ENCODE measurements at places on chromosomes 6 and 20.

GRCh38 chr20:57834306-57835073, 124.7 kb upstream of the PMEPA1 start:
- DNase-seq = no peak

GRCh38 chr20:24795436-24795835, 153.6 kb upstream of the CST7 start:
- no peak for DNase-seq

GRCh38 chr20:53873230-53873604, 197.2 kb downstream of the BCAS1 start:
- no peak for DNase-seq

DNA sequence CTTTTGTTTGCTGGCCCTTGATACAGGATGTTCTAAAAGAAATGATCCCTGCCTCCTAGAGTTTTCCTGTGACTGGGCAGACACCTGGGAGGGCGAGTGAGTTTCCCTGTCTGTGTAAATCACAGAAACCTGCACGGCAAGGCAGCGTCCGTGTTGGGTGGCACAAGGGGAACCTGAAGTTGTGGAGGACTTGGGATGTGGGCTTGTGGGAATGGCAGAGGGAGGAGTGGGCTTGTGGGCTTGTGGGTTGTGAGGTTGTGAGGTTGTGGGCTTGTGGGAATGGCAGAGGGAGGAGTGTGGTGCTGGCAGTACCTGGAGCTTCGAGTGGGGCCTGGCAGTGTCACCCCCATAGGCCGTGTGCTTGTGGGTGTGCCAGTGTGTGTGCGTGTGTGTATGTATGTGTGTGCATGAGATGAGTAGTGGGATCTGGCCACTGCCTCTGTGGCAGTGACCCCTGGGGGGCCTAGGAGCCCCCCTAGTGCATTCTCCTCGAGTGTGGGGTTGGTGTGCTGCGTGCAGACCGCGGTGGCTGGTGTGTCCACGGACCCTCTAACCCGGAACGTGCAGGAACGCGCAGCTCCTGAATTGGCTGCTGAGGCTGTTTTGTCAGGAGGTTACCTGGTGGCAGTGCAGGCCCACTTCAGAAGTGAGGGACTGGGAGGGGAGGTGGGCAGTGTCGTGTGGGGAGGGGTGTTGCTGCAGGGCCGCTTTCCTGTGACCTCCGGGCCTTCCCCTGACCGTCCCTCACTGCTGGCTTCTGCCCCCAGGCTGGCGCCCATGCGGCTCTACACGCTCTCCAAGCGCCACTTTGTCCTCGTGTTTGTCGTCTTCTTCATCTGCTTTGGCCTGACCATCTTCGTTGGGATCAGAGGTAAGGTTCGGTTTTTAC, 13.0 kb downstream of the TMEM181 start:
- no peak for DNase-seq

DNA sequence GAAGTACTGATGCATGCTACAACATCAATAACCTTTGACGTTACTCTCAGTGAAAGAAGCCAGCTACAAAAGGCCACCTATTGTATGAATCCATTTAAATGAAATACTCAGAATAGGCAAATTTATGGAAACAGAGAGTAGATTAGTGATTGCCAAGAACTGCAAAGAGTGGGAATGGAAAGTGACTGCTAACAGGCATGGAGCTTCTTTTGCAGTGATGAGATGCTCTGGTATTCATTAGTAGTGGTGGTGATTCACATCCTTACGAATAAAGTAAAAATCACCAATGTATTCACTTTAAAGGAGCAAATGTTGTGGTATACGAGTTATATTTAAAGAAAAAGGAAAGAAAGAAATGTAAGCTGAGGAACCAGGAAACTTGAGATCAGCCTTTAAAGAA, 126.8 kb upstream of the SAMD5 start:
- DNase-seq = no peak

DNA sequence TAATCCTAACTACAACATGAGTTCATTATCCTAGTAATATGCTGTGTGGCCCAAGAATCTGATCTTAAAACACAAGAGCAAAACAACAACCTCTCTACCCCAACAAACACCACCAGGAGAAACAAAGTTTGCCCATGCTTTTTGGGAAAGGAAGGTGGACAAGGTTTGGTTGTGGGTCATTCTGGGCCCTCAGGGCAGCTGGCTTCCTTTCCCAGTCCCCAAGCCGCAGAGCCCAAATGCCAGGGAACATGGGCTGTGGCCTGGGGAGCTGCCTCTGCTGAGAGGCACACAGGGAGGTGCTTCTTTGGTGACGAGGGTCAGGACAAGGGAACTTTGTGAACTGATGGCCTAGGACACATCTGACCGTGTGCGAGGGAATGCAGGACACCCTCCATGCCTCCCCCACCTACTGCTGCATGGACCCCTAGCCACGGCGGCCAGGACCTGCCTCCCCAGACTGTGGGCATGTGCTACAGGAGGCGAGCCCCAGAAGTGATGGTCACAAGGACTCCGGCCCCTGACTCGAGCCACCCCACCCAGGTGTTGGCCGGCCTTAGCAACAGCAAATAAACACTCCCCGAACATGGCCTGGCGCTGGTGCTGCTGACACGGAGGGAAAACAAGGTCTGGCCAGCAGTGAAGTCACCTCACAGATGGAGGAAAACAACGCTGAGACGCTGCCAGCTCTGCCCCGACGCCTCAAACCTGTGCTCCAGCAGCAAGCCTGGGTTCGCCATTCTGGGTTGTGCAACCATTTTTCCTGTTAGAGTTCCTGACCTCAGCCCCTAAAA, 55.6 kb downstream of the RRBP1 start:
- DNase-seq = no peak

- no peak for DNase-seq
These were observed 12.1 kb upstream of the RAB5IF start for GRCh38 chr20:36593347-36593929.

- no peak for DNase-seq
These were observed 51.5 kb downstream of the COL19A1 start for GRCh38 chr6:69917834-69918233.

DNA sequence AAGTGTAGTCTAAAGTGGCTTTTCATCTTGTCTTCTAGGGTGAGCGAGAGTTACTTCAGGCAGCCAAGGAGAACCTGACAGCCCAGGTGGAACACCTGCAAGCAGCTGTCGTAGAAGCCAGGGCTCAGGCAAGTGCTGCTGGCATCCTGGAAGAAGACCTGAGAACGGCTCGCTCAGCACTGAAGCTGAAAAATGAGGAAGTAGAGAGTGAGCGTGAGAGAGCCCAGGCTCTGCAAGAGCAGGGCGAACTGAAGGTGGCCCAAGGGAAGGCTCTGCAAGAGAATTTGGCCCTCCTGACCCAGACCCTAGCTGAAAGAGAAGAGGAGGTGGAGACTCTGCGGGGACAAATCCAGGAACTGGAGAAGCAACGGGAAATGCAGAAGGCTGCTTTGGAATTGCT, 27.1 kb downstream of the C20orf173 start:
- no peak for DNase-seq

DNA sequence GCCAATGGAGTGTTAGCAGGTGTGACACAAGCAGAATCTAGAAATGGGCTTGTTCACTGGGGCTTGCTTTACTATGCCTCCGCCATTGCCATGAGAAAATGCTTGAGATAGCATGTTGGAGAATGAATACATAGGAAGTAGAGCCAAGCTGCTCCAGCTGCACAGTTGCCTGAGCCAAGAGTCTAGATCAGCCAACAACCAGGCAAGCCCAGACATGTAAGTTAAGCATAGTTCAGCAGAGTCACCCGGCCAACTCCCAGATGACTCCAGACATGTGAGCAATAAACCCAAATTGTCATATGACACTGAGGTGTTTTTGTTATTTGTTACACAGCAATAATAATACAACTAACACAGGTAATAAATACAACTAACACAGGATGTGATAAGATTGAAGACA, 167.9 kb downstream of the HAO1 start:
- no peak for DNase-seq

GRCh38 chr6:151948002-151948743, 140.7 kb downstream of the ESR1 start:
- DNase-seq = no peak

- DNase-seq = no peak
These were observed 176.2 kb downstream of the KIF16B start for GRCh38 chr20:16397086-16397485.

- no peak for DNase-seq
These were observed 9.9 kb upstream of the WFDC2 start for GRCh38 chr20:45459606-45460005.

- no peak for DNase-seq
These were observed 42.4 kb downstream of the TMEM242 start for GRCh38 chr6:157280947-157281346.

- peak; percentile 7 for DNase-seq
These were observed 821 bp upstream of the TAAR5 start for GRCh38 chr6:132590362-132590761.

- DNase-seq = no peak
These were observed 33.3 kb downstream of the PDRG1 start for GRCh38 chr20:31918466-31919105.

GRCh38 chr6:169589293-169589692, 112.5 kb downstream of the WDR27 start:
- no peak for DNase-seq

- DNase-seq = no peak
These were observed 48.7 kb downstream of the ANKRD6 start for GRCh38 chr6:89481695-89482094.

- no peak for DNase-seq
These were observed 93.5 kb downstream of the CEBPB start for GRCh38 chr20:50283922-50284810.

DNA sequence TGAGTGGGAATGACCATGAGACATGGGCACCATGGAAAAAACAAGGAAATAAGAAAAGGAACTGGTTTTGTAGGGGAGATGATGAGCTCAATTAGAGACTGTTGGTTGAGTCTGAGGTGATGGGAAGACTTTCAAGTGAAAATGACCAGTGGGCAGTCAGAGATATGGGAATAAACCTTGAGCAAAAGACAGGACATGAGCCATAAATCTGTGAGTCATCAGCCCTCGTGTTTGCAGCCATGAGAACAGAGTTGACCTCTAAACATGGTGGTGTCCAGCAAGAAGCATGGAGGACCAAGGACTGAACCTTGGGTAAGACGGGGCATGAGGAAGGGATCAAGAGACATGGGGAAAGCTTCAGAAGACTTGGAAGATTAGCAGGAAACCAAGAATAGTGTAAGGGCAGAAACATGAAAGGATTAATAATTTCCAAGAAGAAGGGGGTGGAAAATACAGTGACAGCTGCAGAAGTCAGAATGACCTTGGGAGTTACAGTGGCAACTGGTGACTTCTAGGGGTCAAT, 280.6 kb upstream of the PRDM1 start:
- no peak for DNase-seq

DNA sequence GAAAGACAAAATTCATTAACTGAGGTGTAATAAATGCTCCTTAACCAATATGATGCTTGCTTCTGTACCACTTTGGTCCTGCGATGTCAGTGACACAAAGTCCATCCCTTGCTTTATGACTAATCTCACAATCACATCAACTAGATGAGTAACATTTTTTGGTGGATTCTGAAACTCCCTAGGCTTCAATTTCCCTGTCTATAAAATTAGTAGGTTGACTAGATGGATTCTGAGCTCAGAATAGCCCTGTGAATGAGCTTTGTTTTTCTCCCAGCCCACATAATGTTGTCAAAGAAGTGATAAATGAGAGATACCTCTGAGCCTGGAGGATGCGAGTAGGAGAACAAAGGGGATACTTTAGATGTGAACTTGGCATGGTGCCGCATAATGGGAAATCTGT, 9.1 kb downstream of the TXLNB start:
- DNase-seq = no peak

DNA sequence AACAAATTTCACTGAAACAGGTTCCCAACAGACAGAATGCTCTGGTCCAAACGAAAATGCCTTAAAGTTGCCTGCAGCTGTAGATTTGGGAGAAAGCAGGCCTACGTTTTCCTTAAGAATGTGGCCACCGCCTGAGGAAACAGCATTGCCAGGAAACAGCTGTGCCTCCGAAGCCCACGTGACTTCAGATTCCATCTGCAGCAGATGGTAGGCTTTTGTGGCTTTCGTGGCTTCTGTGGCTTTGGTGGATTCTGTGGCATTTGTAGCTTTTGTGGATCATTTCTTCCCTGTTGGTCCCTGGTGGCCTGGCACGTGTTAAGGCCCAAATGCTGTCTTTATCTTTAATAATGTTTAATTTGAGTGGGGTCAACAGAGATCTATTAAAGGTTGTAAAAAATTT, 222.9 kb downstream of the TTLL2 start:
- no peak for DNase-seq

DNA sequence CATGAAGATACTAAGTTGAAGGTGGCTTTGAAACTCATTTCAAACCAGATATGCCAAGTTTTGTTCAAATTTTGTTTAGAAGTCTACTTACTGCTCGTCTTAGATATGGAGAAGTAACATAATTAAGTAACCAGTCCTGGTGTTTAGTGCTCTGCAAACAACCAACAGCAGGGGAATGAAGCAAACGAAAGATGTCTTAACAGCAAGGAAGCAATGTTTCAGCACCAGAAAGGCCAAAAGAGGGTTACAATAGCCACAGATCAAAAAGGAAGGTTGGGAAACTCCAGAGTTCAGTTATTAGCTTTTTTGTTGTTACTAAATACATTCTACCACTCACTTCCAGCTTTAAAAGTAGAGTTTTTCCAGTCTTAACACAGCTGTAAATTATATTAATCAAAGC, 45.1 kb downstream of the LHFPL5 start:
- DNase-seq = no peak

DNA sequence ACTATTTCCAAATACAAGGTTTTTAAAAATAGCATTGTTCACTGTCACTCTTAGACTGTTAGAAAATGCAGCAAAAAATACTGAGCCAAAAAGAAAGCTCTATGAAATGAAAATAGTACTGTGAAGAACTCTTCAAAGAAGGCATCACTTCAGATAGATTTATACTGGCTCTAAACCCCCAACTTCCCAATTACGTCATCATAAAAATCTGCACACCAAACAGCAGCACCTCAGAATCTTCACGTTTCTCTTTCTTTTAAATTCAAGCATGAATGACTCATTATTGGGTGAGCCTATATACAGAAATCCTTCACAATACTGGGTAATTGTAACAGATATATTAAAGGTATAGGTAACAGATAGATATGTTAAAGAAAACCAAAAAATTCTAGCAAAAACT, 208.4 kb upstream of the HTR1E start:
- DNase-seq = no peak

DNA sequence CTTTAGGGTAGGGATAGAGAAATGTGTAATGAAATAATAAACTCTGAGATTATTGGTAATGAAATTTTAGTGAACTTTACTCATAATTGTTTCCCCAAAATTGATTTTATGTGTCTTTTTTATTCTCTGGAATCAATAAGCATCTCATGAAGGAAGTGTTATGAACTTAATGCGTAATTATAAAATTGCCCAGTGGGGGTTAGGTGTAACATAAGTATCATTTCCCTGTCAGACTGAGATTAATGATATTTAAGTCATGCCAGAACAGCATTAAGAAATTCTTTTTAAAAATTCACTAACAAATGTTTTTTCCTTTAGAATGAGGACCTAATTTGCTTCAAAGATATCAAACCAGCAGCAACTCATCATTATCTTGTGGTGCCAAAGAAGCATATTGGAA, 10.0 kb downstream of the HINT3 start:
- no peak for DNase-seq

DNA sequence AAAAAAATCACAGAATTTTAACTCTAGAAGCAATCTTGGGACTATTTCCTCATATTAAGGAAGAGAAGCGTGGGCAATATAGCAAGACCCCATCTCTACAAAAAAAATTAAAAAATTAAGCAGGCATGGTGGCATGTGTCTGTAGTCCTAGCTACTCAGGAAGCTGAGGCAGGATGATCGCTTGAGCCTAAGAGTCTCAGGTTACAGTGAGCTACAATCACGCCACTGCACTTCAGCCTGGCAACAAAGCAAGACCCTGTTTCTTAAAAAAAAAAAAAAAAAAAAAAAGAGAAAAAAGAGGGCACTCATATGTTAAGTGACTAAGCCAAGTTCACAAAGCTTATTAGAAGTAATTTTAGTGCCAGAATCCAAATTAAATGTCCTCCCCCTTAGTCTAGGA, 100.8 kb downstream of the SESN1 start:
- no peak for DNase-seq

Data from NCI-H1417 treated with DMSO at 0.1 percent for 48 hours (cell line).